ENCODE measurements at places on chromosomes 2 and 18.

- no peak for DNase-seq
These were observed 222.7 kb downstream of the GCA start for GRCh38 chr2:162566666-162567065.

DNA sequence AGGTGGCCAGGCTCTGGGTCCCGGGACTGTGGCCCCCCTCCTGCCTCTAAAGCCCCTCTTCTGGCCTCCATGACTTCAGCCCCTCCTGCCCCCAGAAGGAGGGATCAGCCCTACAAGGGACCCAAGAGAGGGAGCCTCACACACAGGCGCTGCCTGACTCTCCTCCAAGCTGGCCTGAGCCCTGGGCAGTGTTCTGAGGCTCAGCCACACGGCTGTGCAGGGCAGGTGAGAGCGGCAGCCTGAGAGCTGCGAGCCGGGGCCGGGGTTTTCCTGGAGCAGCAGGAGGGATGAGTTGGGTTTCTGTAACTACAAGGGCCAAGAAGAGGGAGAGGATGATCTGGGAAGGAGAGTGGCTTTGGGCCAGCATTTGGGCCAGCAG is 70.1 kb downstream of the HPCAL1 start:
- no peak for DNase-seq

DNA sequence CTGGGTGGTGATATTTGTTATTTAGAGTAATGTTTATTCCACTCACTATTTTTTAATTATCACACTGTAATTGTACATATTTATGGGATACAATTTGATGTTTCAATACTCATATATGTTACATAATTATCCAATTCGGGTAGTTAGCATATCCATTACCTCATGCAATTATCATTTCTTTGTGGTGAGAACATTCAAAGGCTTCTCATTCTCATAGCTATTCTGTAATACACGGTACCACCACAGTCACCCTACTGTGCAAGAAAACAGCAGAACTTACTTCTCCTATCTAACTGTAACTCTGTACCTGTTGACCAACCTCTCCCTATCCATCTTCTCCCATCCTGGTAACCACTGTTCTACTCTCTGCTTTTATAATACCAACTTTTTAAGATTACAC is 4.6 kb downstream of the TBC1D8 start:
- no peak for DNase-seq

- no peak for DNase-seq
These were observed 19.3 kb upstream of the HDAC4 start for GRCh38 chr2:239420082-239420481.

- DNase-seq = no peak
These were observed 7.2 kb upstream of the LCLAT1 start for GRCh38 chr2:30439879-30440278.

- DNase-seq = no peak
These were observed 74.4 kb upstream of the CYP20A1 start for GRCh38 chr2:203164311-203164935.

GRCh38 chr18:9248661-9249060 is 85.9 kb upstream of the TWSG1 start:
- DNase-seq = no peak

- no peak for DNase-seq
These were observed 746.9 kb downstream of the SLC4A3 start for GRCh38 chr2:220374282-220374681.

- DNase-seq = no peak
These were observed 297.4 kb downstream of the EIPR1 start for GRCh38 chr2:3079959-3080948.

DNA sequence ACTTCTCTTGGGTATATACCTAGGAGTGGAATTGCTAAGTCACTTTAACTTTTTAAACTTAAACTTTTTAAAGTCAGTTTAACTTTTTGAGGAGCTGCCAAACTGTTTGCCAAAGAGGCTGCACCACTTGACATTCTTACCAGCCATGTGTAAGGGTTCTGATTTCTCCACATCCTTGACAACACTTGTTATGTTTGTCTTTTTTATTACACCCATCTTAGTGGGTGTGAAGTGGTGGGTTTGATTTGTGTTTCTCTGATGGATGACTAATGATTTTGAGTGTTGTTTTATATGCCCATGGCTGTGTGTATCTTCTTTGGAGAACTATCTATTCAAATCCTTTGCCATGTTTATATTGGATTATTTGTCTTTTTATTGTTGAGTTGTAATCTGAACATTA is 13.6 kb downstream of the ASAP2 start:
- DNase-seq = no peak

DNA sequence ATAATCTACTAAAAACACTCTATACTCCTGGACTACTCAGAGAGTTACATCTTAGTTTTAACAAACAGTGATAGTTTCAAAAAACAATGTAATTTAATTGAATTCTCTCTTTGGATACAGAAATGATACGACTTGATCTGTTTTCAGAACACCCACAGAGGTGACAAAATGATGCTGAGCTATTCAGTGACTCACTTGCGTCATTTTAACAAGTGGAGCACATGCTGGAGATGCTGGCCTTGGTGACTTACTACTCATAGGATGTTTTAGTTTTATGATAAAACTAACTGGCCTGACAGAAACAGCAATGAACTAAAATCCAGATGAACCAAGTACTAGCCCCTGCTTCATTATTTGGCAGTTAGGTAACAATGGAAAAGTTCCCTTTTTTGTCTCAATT is 101.3 kb upstream of the ITGB6 start:
- no peak for DNase-seq

DNA sequence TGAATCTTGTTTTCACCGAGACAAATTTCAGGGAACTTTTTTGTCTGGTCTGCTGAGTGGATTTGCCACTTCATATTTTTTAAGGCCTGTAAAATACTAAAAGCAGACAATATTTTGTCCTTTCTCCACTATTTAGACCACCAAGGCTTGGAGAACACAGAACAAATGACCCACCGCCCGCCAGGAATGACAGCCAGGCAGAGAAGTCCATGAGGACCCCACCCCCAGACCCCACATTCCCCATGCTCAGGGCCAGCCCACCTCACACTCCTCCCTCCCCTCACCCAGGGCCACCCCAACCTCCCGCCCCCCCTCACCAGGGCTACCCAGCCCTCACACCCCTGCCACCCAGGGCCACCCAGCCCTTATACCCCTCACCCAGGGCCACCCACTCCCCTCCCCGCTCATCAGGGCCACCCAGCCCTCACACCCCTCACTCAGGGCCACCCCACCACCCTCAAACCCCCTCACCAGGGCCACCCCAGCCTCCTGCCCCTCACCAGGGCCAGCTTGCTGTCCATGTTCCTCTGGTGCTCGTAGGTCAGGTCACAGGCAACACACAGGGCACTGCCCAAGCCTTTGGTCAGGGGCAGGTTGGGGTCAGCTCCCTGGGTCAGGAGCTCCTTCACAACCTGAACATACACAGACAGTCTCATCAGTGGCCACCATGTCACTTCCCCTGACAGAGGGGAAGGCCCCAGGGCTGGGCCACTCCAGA is 50.6 kb downstream of the ANKMY1 start:
- DNase-seq = no peak

GRCh38 chr2:44767691-44768090 is 173.8 kb upstream of the SIX3 start:
- no peak for DNase-seq

GRCh38 chr2:10075571-10076209 is 4.5 kb downstream of the CYS1 start:
- DNase-seq = no peak

DNA sequence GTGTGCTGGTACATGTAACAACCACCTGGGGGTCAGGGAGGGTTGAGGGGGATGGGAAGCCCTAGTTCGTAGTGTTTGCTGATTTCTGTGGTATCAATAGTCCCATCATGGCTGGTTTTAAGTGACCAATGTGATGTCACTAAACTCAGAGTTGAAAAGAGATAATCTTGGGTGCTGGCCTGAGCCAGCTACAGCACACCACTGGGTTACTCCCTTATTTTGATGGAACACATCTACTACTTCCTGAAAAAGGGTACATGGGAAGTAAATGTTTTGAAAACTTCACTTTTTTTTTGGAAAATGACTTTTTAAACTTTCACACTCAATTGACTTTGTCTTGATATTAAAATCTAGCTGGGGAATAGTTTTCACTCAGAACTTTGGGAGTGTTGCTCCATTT is 87.0 kb upstream of the CXCR4 start:
- no peak for DNase-seq

- DNase-seq = no peak
These were observed at the start of gene MROH2A for GRCh38 chr2:233778030-233778429. MROH2A (plus strand) TSS chr2:233778330; CDS start chr2:233779359, 1,029 bp downstream.

GRCh38 chr18:79062806-79063205 is 6.4 kb upstream of the ATP9B start:
- no peak for DNase-seq

- no peak for DNase-seq
These were observed 674.3 kb downstream of the STK39 start for GRCh38 chr2:167572883-167573619.

GRCh38 chr2:54444503-54444902 is 11.6 kb upstream of the SPTBN1 start:
- DNase-seq = no peak

DNA sequence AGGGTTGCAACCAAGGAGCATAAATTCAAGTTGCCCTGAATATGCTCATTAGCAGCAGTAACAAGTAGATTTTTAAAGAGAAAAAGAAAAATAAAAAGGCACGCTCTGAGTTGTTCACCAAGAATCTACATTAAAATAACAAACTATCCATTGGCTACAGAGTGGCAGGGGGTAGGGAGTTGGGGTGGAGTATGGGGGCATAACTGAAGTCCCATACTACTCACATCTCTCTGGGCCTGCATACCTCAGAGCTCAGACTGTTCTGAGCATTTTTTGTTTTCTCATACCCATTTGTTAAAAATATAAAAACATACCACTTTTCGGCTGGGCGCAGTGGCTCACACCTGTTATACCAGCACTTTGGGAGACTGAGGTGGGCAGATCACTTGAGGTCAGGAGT is 31.4 kb downstream of the ORC4 start:
- no peak for DNase-seq

DNA sequence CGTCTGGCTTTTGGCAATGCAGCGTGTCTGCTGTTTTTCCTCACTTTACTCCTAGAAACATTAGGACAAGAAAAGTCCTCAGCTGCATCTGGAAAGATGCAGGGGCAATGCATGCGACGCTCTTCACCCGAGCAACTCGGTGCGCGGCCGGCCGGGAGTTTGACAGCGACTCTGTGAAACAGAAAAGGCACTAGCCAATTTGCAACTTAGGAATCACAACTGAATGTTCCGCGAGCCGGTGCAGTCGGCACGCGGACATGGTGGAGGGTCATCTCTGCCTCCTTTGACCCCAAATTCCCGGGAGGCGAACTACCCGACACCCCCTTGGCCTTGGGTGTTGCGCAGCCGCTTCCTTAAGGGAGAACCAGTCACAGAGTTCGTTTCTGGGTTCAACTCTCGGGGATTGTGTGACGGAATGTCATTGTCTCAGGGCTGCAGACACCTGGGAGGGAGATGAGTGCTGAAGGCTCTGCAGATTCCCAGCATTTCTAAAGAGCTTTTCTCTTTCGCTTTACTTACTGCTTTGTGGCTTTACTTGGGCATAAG is 9.8 kb downstream of the NR4A2 start:
- DNase-seq = no peak

DNA sequence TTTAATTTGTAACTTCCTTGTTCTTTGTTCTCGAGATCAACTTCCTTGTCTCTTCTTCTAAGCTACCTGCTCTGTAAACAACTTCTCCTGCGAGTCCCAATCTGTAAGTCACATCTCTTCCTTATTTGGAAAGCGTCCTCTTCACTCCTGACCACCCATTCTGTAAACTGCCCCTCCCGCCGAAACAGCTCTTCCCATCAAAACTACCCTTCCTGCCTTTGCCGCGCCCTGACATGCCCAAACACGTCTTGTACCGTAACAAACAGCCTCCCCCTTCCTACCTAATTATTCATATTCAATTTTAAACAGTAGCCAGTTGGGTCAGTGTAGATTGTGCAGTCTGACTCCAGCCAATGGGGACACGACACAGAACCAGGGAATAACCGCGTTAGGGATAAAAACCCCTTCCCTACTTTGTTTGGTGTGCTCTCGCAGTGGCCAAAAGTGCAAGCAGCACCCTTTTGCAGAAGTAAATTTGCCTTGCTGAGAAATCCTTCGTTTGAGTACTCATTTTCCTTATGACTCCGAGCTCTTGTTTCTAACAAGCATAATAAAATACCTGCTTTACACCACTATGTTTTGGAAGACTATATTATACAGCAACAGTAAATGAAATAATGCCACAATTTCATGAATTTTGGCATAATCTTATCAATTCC is 39.8 kb downstream of the PIAS2 start:
- DNase-seq = no peak

GRCh38 chr2:222635295-222635694 is 20.6 kb downstream of the FARSB start:
- DNase-seq = no peak

- DNase-seq = no peak
These were observed 8.8 kb downstream of the LBH start for GRCh38 chr2:30239986-30240752.

GRCh38 chr2:102074152-102074783 is 68.3 kb upstream of the IL1R1 start:
- no peak for DNase-seq

DNA sequence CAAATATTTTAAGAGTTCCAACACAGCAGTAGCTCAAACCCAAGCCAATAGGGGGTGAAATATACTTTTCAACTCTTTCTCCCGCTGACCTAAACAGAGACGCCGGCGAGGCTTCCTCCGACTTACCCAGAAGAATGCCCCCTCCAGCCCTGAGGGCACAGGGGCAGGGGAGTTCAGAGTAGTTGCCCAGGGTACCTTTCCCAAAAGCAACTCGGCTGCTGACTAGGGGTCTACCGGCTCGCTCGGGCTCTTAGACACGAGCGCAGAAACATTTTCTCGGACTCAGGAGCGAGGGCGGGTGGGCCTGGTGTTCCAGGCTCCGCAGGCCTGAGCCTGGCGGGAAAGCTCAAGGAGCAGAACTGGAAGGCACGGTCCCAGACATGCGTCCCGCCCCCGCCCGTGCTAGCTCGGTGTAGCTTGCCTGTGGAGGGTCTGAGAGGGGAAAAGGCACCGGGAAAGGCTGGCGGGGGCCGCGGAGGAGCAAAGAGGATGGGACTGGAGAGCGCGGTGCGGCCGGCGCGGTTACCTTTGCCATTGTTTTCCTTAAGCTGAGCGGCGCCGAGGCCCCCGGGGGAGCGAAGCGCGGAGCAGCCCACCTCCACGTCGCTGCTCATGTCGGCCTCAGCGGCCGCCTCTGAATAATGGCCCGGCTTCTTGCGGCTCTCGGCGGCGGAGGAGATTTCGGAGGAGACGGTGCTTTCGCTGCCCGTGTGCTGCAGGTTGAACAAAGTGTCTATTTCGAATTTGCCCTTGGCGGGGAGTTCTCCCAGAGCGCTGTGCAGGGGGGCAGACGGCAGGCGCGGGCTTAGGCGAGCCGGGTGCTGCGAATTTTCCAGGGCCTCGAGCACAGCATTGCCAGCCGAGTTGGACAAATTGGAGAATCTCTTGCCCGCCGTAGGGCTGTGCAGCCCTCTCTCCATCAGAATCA is 674 bp downstream of the EVX2 start:
- no peak for DNase-seq

DNA sequence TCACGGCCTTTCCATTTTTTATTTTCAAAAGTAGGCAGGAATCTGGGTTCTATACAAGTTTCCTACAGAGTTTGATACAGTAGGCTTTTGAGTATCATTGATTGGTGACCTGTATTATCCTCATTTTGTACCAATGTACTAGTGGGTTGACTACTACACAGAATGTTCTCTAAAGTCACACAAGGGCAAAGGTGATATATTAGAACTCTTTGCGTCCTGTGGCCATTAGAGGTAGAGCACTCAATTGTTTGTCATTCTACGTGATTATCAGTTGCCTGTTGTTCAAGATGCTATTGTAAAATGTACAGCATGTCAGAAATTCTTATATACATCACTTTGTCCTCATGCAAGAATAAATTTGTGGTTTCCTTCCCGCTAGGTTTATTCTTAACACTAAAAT is 24.8 kb downstream of the WDR75 start:
- no peak for DNase-seq
